ENCODE measurements at places on chromosomes 16 and 17.

DNA sequence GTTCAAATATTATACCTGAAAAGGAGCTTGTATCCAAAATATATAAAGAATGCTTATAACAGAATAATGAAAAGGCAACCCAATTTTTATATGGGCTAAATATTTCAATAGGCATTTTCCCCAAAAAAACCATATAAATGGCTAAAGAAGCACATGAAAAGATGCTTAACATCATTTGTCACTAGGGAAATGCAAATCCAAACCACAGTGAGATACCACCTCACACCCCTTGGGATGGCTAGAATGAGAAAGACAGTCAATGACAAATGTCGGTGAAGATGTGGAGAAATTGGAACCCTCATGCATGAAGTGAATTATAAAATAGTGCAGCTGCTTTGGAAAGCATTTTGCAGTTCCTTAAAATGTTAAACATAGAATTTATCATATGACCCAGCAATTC is 3.1 kb downstream of the TNFRSF13B start:
- DNase-seq, result no peak

DNA sequence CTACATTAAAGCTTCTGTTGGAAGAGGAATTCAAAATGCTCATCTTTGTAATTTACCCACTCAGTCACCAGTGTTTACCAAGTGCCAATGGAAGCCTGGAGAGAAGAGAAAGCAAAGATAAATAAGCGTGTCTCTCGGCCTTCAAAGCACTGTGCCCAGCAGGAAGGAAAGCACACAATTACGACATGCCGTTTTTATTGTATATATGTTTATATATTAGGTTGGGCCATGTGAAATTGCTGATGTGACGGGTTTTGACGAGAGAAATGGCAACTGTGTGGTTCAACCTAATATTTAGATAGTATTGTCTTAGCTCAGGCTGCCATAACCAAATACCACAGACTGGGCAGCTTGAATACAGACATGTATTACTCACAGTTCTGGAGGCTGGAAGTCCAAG is 79.3 kb upstream of the HSBP1 start:
- no peak for DNase-seq

- DNase-seq, result no peak
Observed at GRCh38 chr17:4499431-4500190, 930 bp downstream of the SPNS2 start.

DNA sequence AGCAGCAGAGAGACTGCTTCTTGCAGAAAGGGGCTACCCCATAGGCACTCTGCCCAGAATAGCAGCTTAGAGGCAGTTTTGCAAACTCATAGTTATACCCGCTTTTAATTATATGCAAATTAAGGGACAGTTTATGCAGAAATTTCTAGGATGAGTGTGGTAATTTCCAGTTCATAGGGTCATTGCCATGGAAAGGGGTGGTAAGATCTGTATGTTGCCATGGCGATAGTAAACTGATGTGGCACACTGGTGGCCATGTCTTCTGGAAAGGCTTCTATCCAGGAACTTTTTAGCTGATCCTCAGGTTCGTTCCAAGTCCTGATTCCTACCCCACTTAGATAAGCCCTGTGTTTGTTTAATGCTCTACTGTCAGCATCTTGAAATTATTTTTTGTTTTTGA is 6.2 kb downstream of the STXBP4 start:
- no peak for DNase-seq

GRCh38 chr16:86490859-86491639 is 19.3 kb upstream of the FOXF1 start:
- no peak for DNase-seq

- DNase-seq, result no peak
Observed at GRCh38 chr17:36132421-36132831, 28.8 kb downstream of the CCL4 start.

DNA sequence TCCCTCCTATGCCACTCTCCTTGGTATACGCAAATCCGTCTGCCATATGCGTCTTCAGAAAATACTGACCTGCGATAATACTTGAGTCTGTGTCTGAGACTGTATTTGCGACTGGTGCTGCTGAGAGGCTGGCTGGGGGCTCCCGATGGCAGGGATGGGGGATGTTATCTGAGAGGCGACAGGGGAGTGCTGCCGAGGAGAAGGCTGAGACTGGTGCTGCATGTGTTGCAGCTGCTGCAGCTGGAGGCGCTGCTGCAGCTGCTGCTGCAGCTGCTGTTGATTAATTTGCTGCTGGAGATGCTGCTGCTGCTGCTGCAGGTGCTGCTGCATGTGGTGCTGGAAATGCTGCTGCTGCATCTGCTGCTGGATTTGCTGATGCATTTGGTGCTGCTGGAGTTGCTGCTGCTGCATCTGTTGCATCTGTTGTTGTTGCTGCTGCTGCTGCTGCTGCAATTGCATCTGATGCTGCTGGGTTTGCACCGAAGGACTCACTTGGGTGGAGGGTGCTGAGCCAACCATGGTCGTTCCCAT is 107.7 kb downstream of the TOX3 start:
- DNase-seq, result no peak

DNA sequence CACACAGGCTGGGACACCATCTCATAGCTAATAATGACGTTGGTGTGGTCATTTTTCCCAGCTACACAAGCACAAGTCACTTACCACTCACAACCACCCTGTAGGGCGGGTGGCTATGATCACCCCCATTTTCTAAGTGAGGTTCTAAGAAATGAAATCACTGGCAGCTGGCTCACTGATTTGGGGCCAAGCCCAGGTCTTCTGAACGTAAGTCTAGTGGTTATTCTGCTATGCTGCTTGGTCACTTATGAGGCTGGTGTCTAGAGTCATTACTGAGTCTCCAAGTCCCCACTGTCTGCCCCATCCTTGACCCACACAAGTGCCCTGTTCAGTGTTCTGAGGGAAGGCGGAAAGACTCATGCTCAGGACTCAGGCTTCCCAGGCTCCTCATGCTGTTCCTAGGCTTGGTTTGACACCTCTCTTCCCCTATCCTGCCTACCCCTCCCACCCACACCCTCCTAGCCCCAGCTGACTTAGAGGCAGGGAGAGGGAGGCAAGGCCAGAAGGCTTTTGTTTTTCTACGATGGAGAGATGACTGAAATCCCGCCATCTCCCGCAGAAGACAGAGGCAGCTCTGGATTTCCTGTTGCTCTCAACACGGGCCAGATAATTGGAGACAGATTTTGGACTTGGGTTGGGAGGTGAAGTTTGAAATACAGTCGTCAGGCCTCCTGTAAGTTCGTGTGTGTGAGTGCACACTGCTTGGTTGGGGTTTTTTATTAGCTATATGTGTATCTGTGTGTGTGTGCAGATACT is 32.2 kb downstream of the FZD2 start:
- DNase-seq, result no peak

DNA sequence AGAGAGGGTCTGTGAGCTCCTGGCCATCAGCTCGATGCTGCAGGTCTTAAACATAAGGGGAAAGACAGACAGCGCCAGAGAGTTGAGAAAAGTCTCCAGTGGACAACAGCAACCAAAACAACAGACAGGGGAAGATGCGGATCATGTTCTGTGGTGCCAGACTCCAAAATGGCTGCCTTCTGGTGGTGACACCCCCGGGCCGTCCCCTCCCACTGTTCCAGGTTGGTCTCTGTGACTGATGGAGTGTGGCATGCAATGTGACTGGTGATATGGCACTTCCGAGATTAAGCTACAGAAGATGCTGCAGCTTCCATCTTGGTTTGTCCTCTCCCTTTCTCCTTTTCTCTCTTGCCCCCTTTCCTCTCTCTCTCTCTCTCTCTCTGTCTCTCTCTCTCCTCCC is 40.4 kb upstream of the RBFOX3 start:
- no peak for DNase-seq

Data from stimulated activated CD4-positive, alpha-beta T cell treated with anti-CD3 and anti-CD28 coated beads, Interleukin-1b, Interleukin-23, amount 100 ng/mL, for 1 hour (primary cell).